ENCODE measurements at places on chromosomes 7 and 10. TPM values are rescaled to one million over a fixed set of nuclear protein-coding genes. Genes with fewer than 3 reads are reported as not detected.

The CACNB2 gene
- not detected for total RNA-seq

The MALSU1 gene
- total RNA-seq, result 67.0 TPM

The LIPJ gene
- total RNA-seq, result under 0.01 TPM

The SLC13A1 gene
- not detected for total RNA-seq

The SOSTDC1 gene
- not detected for total RNA-seq

Measured in bladder microvascular endothelial cell (primary cell).